Dermis microvascular lymphatic vessel endothelial cell (primary cell): ENCODE measurements at places on chromosomes 5 and 9. TPM values are rescaled to one million over a fixed set of nuclear protein-coding genes. Genes with fewer than 3 reads are reported as not detected.

KIAA0825 gene
- total RNA-seq, result 0.90 and 1.4 TPM in 2 replicates

GLRA1 gene
- not detected in 2 replicates for total RNA-seq

KIF20A gene
- 22.4 and 52.5 TPM in 2 replicates for total RNA-seq

CDH9 gene
- not detected in 2 replicates for total RNA-seq

INSYN2B gene
- total RNA-seq, result 1.4 and 2.4 TPM in 2 replicates

DNAJC18 gene
- 5.9 TPM in 2 replicates for total RNA-seq

LIFR gene
- total RNA-seq, result 31.3 and 31.9 TPM in 2 replicates

DELE1 gene
- total RNA-seq, result 43.4 and 78.1 TPM in 2 replicates

SLC6A19 gene
- not detected in 2 replicates for total RNA-seq

TSTD2 gene
- total RNA-seq, result 8.6 and 13.0 TPM in 2 replicates

ZBED3 gene
- total RNA-seq, result 1.0 and 1.6 TPM in 2 replicates

ANKRD18B gene
- under 0.01 and 0.13 TPM in 2 replicates for total RNA-seq

DOCK8 gene
- 3.3 and 4.4 TPM in 2 replicates for total RNA-seq

IL13 gene
- not detected in 2 replicates for total RNA-seq

LCN2 gene
- not detected in 2 replicates for total RNA-seq

EQTN gene
- under 0.01 TPM in 1 of 2 replicates, not detected in the other for total RNA-seq
